ENCODE measurements at places on chromosomes 5 and 9. TPM values are rescaled to one million over a fixed set of nuclear protein-coding genes. Genes with fewer than 3 reads are reported as not detected.

- no peak for DNase-seq
Measured at GRCh38 chr5:42645138-42645537, 111.5 kb upstream of the CCDC152 start.

DNA sequence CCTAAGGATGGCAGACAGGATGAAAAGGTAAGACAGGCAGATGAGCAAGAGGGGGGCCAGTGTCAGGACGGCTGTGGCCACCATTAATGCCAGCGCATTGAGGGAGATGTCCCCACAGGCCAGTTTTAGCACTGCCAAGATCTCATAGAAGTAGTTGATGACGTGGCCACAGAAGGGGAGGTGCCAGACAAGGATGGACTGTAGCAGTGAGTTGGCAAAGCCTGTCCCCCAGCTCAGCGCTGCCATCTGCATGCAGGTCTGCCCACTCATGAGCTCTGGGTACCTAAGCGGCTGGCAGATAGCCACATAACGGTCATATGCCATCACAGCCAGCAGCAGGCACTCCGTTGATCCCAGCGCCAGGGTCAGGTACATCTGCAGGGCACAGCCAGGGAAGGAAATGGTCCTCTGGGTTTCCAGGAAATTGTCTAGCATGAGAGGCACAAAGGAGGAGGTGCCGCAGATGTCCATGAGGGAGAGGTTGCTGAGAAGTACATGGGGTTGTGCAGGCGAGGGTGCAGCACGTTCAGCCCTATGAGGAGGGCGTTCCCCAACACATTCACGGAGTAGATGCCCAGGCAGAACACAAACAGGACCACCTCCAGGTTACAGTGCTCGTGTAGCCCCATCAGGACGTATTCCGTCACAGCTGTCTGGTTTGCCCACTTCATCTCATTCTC, 10.8 kb downstream of the OR13J1 start:
- no peak for DNase-seq

DNA sequence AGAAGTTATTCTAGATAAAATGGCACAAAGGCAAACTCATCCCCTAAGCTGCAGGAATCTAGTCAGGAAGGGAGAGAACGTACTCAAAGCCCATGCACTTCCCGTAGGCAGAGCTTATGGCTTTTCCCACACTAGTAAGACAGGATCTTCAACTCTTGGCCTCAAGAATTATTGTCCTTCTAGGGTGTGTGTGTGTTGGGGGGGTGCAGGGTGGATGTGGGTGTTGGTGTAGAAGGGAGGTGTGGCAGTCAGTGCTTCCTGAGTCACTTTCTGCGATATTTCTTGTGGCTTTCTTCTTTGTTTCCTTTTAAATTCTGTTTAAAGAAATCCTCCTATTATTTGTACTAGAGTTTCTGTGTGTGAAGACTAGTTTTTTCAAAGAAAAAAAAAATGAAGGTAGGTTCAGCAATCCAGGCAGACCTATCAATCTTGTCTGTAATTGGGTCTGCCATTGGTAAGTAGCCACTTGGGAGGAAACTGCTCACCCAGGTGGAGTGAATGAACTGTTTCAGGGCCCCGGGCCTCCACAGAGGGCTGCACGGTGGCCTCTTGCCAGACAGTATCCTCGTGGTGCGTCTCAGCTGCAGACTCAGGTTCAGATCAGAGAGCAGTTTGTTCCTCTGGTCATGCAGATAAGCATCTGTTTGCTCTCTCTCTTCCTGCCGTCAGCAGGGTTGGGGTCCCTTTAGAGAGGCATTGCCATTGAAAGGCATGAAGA, 131.9 kb downstream of the NPR3 start:
- DNase-seq, result peak; percentile 71

SPATA6L gene
- total RNA-seq, result 23.1 TPM

GRCh38 chr5:58099257-58099656, 360.6 kb downstream of the PLK2 start:
- no peak for DNase-seq

DNA sequence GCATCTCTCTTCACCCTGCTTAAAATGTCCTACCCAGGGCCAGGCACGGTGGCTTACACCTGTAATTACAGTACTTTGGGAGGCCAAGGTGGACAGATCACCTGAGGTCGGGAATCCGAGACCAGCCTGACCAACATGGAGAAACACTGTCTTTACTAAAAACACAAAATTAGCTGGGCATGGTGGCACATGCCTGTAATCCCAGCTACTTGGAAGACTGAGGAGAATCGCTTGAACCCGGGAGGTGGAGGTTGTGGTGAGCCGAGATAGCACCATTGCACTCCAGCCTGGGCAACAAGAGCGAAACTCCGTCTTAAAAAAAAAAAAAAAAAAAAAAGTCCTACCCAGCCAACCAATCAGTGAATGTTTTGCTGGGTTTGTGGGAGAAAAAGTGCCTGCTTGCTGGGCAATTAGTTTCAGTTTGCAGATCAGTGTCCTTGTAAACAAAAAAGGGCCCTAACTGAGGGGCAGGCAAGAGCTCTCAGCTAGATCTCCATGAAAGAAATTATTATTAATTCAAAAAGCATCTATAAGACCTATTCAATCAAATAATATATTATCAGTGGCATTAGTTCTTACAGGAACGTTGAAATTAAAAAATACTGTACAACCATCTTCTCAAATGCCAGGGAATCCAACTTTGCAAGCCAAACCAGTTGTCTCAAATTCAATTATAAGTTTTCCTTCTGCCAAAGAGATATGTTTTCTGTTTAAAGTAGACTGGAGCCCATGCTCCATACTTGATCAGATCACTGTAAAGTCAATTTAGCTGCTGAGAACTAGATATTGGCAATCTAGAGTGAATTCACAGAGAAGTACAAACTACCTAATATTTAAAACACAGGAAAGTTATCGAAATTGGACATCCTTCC, 3.9 kb downstream of the MEGF9 start:
- DNase-seq, result no peak

GRCh38 chr9:111969622-111970021, 73.0 kb downstream of the UGCG start:
- no peak for DNase-seq

GRCh38 chr5:111254613-111255012, 30.4 kb downstream of the CAMK4 start:
- DNase-seq, result no peak

DNA sequence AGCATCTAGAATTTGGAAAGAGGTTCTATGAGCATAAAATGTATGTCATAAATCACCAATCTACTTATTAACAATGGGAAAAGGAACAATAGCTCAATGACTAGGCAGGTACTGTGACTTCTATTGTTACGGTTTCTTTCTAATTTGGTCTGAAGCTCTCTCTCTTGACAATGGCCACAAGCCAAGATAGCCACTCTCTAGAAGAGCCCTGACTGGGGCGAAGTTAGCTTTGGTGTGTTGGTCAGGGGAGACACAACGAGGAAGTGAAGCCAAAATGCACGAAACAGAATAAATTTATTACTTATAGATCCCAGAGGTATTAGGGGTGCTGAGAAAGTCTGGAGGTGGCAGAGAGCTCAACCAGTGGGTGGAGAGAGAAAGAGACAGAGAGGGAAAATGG, 9.4 kb upstream of the RAD23B start:
- no peak for DNase-seq

DNA sequence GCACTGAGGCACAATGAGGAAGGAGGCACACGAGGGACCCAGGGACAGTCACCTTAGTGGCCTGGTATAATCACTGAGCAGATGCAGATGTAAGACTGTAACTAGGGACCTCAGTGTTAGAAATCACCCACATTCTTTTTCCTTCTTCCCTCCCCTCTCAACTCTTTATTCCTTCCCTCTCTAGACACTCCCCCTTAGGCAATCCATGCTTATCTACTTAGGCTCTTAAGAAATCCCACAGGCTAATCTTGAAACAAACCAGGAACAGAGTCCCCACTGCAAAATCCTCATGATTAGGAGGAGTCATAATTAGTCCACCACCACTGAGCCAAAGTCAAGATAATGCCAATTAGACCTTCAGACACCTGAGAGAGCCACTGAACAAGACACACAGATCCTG, 84.7 kb downstream of the ELAVL2 start:
- DNase-seq, result no peak
